Heart left ventricle (tissue), 16 donors: ENCODE measurements at places on chromosomes 6 and 20. TPM values are rescaled to one million over a fixed set of nuclear protein-coding genes. Genes with fewer than 3 reads are reported as not detected.

DNA sequence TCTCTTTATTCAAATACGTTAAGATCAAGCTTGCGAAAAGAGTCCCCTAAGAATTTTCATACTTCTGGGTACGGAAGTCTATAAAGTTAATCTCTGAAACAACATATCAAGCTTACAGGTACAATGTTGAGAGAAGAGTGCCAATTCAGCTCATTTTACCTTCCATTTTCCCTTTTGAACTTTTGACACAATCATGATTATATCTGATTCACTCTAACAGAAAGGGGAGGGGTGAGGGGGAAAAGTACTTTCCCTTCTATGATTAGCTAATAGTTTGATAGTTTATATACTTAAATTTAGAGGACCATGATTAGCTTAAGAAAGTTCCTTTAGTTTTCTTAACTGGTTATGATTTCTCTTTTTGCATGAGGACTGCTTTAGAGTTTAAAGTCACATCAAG, 33.5 kb downstream of the SNX3 start:
- DNase-seq, result no peak
- H3K4me1 ChIP-seq, result no peaks in the 10 kb centered on the region
- no peak overlapping the region for H3K27ac ChIP-seq

DNA sequence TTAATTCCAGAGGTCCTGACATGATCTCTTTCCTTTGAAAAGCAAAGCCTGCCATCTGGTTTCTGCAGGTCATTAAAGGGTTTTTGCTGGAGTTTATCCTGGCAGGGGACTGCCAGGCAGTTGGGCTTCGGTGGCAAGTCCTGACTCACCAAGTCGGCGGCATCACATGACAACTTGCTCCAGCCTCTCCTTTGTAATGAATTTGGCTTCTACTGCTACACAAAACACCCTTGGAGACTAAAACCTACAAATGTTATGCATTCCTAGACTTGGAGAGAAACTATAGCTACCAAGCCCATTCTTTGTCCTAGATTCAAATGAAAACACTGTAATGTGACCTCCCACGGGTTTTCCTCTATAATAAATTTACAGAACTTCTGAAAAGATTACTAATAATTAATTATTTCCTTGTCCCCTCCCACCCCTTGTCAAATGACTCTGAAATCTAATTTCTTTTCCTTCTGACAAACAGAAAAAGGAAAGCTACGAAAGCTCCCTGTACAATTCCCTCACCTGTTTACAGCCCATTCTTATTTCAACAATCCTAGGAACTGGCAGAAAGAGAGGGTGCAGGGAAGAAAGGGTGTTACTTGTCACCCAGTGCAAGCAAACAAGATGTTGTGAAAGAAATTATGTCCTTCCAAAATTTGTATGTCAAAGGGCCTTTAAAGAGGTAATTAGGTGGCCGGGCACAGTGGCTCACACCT, 62.9 kb downstream of the QRSL1 start:
- H3K4me1 ChIP-seq, result no peaks in the 10 kb centered on the region
- H3K27me3 ChIP-seq, result no peaks in the 10 kb centered on the region
- no peak for DNase-seq

Gene CEP162
- 1.6 TPM for polyA plus RNA-seq

- no peak overlapping the region for H3K4me3 ChIP-seq
- DNase-seq, result no peak
- H3K27ac ChIP-seq, result no peak overlapping the region
These were observed 10.1 kb downstream of the EZR start for GRCh38 chr6:158808941-158809678.

Gene NKX2-4
- polyA plus RNA-seq, result not detected

DNA sequence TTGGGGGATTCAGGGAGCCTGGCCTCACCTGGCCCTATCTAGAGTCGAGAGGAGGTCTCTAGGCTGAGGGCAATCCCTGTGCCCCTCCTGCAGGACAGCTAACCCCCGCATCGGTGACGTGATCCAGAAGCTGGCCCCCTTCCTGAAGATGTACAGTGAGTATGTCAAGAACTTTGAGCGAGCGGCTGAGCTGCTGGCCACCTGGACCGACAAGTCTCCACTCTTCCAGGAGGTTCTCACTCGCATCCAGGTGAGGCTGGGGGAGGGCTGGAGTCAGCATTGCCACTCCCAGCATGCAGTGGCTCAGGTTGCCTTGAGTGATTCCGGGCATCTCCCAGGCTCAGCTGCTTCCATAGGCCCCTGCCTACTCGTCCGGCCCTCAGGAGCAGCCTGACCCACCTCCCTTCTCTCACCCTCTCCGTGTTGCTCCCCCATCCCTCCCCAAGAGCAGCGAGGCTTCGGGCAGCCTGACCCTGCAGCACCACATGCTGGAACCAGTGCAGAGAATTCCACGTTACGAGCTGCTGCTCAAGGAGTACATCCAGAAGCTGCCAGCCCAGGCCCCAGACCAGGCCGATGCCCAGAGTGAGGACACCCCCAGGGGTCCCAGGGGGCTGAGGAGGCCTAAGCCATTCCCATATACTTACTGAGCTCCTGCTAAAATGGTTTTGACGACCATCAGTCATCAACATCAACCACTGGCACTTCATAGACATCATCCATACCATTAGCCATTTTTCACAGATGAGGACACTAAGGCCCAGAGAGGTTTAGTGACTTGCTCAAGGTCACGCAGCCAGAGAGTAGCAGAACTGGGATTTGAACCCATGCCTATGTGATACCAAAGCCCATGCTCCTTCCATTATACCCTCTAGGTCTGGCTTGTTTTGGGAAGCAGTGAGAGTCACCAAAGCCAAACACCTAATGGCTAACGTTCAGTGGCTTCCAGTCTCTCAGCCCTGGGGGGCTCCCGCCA, 8.3 kb downstream of the FGD2 start:
- no peak overlapping the region for H3K4me3 ChIP-seq
- H3K27me3 ChIP-seq, result no peaks in the 10 kb centered on the region
- DNase-seq, result no peak
- H3K27ac ChIP-seq, result no peak overlapping the region
- peaks cover 7% of the 10 kb centered on the region for H3K4me1 ChIP-seq

- H3K36me3 ChIP-seq, result peaks cover 7% of the 10 kb centered on the region
- H3K27me3 ChIP-seq, result no peaks in the 10 kb centered on the region
- no peak for DNase-seq
- no peak overlapping the region for H3K27ac ChIP-seq
- peaks cover 24% of the 10 kb centered on the region for H3K4me1 ChIP-seq
These were observed 419 bp upstream of the SNHG17 start for GRCh38 chr20:38435555-38435939.

DNA sequence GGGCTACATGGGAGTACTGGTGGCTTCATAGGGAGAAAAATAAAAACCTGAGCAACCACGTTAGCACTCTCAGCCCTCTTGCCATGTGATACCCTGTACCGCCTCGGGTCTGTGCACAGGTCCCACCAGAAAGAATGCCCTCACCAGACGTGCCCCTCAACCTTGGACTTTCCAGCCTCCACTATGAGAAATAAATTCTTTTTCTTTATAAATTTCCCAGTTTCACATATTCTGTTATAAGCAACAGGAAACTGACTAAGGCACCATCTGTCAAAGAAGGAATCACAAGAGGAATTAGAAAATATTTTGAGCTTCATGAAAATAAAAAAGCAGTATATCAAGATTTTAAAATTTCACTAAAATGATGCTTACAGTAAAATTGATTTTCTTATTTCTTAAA, 168.4 kb upstream of the BMP5 start:
- no peaks in the 10 kb centered on the region for H3K36me3 ChIP-seq
- no peaks in the 10 kb centered on the region for H3K27me3 ChIP-seq
- H3K4me1 ChIP-seq, result peaks cover 13% of the 10 kb centered on the region
- no peak for DNase-seq

GRCh38 chr20:33604084-33604990, 57.8 kb upstream of the C20orf144 start:
- peaks cover 4% of the 10 kb centered on the region for H3K36me3 ChIP-seq
- H3K27ac ChIP-seq, result no peak overlapping the region
- no peak for DNase-seq
- no peaks in the 10 kb centered on the region for H3K27me3 ChIP-seq

Gene SPINT3
- polyA plus RNA-seq, result not detected

GRCh38 chr6:69007781-69008180, 372.7 kb downstream of the ADGRB3 start:
- no peaks in the 10 kb centered on the region for H3K36me3 ChIP-seq
- H3K4me1 ChIP-seq, result no peaks in the 10 kb centered on the region
- H3K4me3 ChIP-seq, result no peak overlapping the region

GRCh38 chr20:10800288-10800687, 126.5 kb upstream of the JAG1 start:
- no peak overlapping the region for H3K4me3 ChIP-seq
- no peaks in the 10 kb centered on the region for H3K36me3 ChIP-seq

DNA sequence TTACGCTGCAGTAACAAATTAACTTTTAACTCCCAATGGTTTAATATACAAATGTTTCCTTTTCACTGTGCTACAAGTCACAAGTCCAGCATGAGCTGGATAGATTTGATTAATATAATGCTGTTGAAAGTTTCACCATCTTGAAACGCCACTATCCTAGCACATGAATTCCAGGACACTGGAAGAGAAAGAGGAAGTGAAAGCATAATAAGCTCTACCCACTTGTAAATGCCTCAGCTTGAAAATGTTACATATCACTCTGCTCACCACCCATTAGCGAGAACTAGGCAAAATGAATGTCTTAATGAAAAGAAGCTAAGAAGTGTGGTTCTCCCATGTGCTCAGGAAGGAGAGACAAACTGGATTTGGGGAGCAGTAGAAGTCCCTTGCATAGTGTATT, 46.9 kb downstream of the PCSK2 start:
- no peaks in the 10 kb centered on the region for H3K36me3 ChIP-seq
- no peak for DNase-seq
- no peak overlapping the region for H3K27ac ChIP-seq
- no peaks in the 10 kb centered on the region for H3K27me3 ChIP-seq
- H3K4me3 ChIP-seq, result no peak overlapping the region
- no peaks in the 10 kb centered on the region for H3K4me1 ChIP-seq

GRCh38 chr20:32516583-32517517, 68.3 kb downstream of the NOL4L start:
- peak overlapping the region; percentile 81 for H3K27ac ChIP-seq
- DNase-seq, result peak; percentile 67

DNA sequence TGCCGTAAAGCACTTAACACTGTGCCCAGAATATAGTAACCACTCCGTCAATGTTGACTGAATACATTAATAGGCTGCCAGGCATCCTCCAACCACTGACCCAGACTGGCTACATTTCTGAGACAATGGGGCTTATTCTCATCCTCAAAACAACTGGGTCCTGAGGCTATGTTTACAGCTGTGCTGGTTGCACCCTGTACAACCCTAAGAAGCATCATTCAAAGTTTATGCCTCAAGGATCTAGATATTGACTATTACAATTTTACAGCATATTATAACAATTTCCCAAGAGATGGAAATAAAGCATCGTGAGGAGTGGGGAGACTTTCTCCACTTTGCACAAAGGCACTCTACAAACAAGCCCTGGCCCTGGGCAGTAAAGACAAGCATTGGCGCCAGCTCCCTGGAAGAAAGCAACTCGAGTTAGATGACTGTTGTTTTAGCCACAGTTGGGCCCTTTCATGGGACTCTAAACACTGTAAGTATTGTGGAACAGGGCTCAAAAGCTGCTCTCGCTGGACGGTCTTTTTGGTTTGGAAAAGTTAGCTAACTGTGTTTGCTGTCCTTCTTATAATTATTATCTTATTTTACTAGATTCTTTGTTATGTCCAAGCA, 30.2 kb downstream of the MYLIP start:
- no peaks in the 10 kb centered on the region for H3K4me1 ChIP-seq
- no peak overlapping the region for H3K27ac ChIP-seq
- no peak for DNase-seq
- peaks cover 3% of the 10 kb centered on the region for H3K36me3 ChIP-seq
- no peak overlapping the region for H3K4me3 ChIP-seq

Gene SDCBP2
- polyA plus RNA-seq, result 1.8 TPM

Gene TFAP2B
- not detected for polyA plus RNA-seq

DNA sequence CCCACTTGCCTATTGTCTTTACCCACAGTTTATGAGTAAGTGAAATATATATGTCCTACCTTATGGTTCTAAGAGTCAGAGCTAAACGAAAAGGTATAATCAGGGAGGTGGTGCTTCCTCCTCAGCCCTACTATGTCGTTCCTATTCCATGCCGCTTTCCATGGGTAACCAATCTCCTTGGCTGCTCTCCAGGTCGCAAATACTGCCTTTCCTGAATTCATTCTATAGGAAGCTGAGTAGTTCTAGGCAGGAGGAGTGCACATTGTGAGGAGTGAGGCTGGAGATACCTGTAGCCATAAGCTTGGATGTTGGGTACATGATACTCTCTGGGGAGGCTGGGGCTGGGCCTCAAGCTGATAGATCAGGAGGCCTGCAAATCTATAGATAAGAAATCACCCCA, 5.8 kb downstream of the IL20RA start:
- no peak overlapping the region for H3K27ac ChIP-seq
- no peaks in the 10 kb centered on the region for H3K36me3 ChIP-seq
- peaks cover 13% of the 10 kb centered on the region for H3K27me3 ChIP-seq
- no peak for DNase-seq
- H3K4me1 ChIP-seq, result no peaks in the 10 kb centered on the region
- no peak overlapping the region for H3K4me3 ChIP-seq

Gene SNX21
- polyA plus RNA-seq, result 13.7 TPM

DNA sequence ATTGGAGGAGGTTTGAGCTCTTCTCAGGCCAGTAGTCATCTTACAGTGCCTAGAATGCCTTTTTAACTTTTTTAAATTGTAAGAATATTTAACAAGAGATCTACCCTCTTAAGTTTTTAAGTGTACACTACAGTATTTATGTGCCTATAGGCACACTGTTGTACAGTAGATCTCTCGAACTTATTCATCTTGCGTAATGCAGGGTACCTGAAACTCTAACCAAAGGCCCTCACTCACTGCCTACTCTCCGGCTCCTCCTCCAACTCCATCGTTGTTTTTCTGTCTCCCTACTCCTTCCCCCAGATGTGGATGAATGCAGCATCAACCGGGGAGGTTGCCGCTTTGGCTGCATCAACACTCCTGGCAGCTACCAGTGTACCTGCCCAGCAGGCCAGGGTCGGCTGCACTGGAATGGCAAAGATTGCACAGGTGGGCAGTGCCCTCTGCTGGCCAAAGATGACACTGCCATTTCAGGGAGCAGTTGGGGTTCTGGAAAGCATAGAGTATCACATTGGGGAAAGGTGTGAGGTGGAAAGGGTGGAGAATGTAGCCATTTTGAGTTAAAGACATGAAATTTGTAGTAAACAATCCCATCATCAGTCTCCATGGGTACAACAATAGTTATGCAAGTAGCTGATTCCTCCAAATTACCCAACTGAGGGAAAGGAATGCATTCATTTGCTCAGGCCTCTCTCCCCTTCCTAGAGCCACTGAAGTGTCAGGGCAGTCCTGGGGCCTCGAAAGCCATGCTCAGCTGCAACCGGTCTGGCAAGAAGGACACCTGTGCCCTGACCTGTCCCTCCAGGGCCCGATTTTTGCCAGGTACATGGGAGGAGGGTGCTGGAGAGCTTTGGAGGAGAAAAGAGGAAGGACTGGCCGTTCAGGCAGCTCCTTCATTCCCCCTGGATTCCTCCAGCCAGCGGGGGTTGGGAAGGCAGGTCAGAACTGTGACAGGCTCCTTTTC, 18.4 kb upstream of the ZNF76 start:
- H3K4me3 ChIP-seq, result no peak overlapping the region
- no peaks in the 10 kb centered on the region for H3K27me3 ChIP-seq
- no peak overlapping the region for H3K27ac ChIP-seq
- H3K36me3 ChIP-seq, result no peaks in the 10 kb centered on the region

- H3K27me3 ChIP-seq, result no peaks in the 10 kb centered on the region
- DNase-seq, result peak; percentile 56
- no peak overlapping the region for H3K27ac ChIP-seq
- H3K4me1 ChIP-seq, result no peaks in the 10 kb centered on the region
- H3K36me3 ChIP-seq, result peaks cover 17% of the 10 kb centered on the region
- no peak overlapping the region for H3K4me3 ChIP-seq
These were observed 113.5 kb downstream of the CDYL start for GRCh38 chr6:4889701-4890100.

Gene MLN
- not detected for polyA plus RNA-seq

Gene AAR2
- polyA plus RNA-seq, result 7.8 TPM

Gene WFDC12
- not detected for polyA plus RNA-seq
